A673 (cell line): ENCODE measurements at places on chromosomes 6 and 20.
A peak's percentile ranks its signal among the peaks of the same experiment; 100 is the strongest.

DNA sequence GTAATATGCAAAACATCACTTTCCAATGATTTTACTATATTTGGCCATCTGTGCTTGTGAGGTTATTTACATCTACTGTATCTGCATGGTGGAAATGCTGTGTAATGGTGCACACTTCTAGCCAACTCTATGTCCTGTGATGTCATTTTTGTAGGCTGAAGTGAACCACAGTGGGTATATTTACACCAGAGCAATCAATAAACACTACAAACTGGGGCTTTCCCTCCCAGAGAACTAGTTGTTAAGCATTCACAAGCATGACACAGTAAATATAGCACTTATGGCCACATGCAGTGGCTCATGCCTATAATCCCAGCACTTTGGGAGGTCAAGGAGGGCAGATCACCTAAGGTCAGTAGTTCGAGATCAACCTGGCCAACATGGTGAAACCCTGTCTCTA is 4.9 kb downstream of the SLC22A2 start:
- DNase-seq, result no peak

GRCh38 chr6:134080171-134080795 is 27.9 kb upstream of the SLC2A12 start:
- no peak for DNase-seq

DNA sequence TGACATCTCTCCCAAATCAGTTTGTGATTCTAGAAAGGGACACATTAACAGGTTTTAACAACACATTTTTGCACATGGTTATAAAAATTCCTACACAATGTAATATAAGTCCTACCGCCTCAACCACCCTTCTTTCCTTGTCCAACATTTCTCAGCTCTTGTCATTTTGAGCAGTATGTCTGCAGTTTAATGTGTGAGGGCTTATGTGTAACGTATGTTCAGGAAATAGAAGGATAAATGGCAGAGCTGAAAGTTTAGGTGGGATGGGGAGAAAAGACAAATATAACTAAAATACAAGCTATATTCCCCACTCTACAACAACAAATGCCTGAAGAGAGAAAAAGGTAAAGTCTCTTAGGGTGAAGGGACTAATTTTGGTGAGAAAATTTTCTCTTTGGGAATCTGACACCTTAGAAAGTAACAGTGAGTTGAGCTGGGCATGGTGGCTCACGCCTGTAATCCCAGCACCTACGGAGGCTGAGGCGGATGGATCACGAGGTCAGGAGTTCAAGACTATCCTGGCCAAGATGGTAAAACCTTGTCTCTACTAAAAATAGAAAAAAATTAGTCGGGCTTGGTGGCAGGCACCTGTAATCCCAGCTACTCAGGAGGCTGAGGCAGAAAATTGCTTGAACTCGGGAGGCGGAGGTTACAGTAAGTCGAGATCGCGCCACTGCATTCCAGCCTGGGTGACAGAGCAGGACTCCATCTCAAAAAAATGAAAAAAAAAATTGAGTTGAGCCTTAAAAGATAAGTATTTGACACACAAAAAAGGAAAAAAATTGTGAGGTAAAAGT is 5.1 kb downstream of the PNRC1 start:
- DNase-seq, result no peak

- DNase-seq, result no peak
Observed at GRCh38 chr6:147933224-147933623, 409.4 kb upstream of the SASH1 start.

GRCh38 chr6:46393161-46393939 is 97.9 kb downstream of the RCAN2 start:
- DNase-seq, result no peak

- peak; percentile 90 for DNase-seq
Observed at GRCh38 chr20:1802385-1803060, 92.7 kb upstream of the SIRPA start.

GRCh38 chr6:125918230-125918629 is 38.3 kb upstream of the HINT3 start:
- no peak for DNase-seq

DNA sequence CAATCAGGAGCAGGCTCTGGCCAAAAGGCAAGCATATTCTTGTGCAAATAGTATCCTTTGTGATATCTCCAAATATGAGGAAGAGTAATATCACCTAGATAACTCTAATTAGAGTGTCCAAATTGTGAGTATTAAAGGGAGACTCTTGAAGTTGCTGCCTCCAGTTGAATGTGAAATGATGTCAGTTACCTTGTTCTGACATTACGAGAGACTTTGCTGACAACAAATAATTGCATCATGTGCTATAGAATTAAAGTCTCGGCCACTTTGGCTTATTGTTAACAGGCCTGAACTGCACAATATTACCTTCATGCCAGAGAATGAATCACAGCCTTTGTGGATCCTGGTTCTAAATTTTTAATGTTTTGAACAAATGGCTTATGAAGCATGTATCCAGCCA is 106.5 kb downstream of the AIG1 start:
- DNase-seq, result no peak

DNA sequence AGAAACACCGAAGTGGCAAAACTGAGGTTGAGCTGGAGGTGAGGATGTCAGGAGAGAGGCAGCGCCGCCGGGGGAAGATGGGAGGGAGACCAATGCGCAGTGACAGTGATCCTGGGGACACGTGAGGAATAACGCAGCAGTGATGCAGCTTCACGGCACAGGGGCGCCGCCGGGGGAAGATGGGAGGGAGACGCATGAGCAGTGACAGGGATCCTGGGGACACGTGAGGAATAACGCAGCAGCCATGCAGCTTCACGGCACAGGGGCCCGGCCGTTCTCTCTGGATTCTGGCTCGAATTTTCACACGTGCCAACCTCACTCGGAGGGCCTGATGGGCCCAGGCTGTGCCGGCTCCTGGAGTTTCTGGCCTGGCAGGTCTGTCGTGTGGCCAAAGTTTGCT is 94.7 kb downstream of the SMOC2 start:
- DNase-seq, result no peak

DNA sequence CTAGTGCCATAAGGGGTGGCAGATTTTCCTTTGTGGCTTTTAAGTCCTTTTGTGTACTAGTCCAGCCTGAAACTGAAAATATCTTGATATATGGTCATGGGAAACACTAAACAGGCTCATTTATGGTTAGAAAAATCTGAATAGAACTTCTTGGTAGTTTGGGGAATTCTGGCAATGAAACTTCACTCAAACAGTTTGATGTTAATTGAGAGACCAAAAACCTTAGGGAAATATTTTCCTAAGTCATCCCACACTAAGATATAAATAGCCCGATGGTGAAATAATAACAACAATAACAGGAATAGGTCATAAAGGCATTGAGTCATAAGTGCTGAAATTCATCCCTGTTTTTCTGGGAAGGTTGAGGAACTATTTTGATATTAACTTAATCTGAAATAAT is 146.2 kb upstream of the SMLR1 start:
- no peak for DNase-seq

GRCh38 chr6:134406311-134406710 is 88.4 kb upstream of the SGK1 start:
- no peak for DNase-seq

DNA sequence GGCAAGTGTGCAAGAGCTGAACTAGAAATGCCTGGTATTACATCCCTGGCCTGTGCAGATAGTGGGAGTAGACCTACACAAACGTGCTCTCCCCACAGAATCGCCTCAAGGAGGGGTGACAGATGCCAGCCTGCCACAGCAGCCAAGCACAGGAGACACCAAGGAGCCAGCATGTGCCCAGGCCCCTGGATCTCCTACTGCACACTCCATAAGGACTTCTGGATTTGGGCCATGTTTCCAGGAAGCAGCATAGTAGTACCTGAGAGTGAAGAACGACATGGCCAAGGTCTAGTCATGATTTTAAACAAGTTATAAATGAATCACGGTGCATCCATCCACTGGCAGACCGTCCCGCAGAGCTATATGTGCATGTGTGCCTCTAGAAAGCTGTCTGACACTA is 232.2 kb downstream of the SYNDIG1 start:
- no peak for DNase-seq

DNA sequence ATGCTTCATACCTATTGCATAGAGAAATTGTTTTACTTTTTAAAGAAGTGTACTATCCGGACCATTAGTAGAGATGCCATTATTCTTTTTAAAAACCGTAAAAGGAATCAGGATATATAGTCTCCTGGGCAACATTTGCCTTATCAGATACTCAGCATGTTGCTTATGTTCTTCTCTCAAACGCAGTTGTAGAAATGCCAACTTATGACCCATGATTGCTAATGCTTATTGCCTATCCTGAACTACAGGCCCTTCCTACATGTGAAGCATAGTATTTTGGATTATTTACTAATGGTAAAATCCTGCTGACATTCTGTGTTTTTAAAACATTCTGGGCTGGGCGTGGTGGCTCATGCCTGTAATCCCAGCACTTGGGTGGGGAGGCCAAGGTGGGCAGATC is 99.5 kb downstream of the FOXO3 start:
- DNase-seq, result no peak

DNA sequence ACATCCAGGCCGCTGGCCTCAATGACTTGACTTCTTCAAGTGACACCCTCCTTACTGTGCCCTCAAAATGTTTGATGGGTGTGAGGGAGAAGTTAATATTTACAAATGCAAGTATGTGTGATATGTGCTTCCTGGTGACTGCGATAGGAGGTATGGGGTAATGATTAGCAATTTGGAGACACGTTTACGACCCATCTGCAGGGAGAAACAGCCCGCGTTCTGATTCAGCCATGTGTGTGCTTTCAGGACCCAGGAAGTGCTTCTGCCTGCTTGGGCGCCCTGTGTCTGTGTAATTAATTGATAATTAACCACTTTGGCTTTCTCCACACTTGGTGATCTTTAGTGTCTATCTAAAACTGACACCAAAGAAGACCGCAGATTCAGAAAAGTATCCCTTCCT is 25.0 kb downstream of the SIRPA start:
- no peak for DNase-seq

- peak; percentile 24 for DNase-seq
Observed at GRCh38 chr6:12608016-12608860, 108.3 kb upstream of the PHACTR1 start.

DNA sequence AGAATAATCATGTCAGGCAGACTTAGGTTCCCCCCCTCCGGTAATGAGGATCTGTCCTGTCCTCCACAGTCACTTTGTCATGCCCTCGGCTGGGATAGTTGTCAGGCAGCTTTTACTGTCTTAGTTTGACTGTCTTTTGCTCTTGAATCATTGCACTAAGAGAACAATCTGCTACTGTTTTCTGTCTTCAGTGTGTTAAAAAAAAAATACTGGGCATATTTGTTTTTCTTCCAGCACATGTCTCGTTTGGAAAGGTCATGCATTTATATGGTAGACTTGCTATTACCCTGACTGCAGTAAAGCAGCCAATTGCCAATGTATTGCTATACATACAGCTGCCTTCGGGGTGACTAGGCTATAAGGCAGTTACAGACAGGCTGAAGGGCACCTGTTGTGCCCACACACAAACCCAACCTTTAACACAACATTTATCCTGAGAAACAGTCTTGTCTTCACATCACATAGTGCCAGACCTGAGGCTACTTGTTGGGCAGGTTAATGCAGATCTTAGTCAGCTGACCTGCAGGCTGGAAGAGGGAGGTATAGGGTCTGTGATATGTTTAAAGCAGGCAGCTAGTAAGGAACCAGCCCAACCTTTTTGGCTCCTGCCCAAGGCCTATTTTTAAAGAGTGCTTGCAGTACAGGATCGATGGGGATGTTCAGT is 26.7 kb downstream of the ARFGEF3 start:
- DNase-seq, result no peak

DNA sequence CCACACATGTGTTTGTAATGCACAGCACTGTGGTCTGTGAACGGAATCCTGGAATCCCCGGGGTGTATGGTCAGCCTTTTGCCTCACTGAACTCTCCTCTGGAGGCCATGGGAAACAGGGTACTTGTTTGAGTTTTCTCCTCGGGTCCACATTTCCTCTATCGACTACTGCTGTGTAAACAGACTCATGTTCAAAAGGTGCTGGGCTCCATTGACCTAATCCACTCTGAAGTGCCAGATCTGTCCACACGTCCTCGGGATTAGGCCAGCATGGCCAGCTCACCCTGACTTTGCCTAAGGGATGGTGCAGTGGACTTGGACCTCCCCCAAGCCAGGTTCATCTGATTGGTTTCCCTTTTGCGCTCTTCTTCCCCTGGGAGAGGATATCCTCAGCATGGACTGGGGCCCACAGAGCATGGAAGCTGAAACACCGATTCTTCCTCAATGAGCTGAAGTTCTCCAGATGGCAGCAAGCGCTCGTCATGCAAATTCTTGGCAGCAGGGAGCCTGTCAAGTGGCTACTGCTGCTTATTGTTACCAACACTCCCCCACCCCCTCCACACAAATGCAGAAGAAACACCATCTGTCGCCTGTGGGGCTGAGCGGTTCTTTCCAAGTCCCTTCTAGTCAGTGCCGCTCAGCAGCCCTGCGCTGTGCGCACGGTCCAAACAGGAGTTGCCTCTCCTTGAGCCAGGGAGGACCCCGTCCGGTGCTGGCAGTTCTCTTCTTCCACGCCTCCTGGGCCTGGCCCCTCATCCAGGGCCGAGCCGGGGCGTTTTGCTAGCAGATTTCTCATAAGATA is 292.6 kb upstream of the MARCKS start:
- peak; percentile 94 for DNase-seq

DNA sequence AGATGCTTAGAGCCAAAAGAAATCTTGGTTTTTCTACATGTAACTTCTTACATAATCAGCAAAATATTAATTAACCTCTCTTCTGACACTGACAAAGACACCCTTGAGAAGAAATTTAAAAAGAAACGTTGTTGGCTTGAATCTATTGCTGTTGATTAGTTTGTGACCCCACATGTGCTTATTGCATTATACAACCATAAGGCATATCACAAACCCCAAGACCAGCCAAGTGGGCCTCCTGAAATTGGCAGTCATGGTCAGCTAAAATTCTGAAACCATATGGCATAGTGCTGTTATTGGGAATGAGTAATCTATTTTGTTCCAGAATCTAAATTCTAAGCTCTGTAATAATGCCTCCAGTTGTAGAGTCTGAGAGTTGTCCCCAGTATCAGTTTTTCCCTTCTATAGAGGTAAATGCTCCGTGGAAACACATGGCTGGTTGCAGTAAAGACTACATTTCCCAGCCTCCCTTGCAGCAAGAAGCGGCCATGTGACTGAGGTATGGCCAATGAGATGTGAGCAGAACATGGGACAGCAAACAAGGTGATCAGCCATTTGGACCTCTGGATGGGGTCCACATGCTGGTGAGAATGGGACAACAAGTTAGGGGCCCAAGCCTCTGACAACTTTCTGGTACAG is 42.3 kb upstream of the PTPN1 start:
- peak; percentile 71 for DNase-seq

DNA sequence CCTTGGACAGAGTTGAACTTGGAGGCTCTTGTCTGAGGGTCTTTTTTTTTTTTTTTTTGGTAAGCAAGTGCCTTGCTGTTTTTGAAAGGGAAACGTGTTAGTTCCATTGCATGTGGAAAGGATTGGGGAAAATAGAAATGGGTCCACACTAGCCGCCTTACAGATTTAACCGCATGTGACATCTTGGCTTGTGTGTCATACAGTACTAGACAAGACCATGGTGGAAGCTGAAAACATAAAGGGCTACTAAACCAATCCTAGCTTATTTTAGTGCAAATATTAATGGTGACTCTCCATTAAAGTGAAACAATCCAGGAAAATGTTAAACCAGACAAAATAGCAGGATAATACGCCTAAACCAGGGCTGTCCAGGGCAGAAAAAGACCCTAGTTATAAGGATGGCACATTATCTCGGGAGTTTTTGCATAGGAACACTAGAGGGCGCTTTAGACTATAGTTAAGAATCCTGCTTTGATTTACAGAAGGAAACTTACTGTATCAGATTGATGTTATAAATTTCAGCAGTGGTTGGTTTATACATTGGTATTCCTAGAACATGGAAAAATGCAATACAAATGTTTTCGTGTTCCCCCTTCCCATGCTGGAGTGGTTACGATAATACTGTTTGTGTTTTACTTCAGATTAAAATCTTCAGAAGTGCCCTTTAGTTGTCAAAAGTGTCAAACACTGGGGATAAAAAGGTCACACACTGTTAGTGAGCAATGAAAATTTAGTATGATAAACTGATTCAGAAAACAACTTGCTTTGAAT is 59.8 kb upstream of the DEK start:
- DNase-seq, result peak; percentile 77
